Glutamatergic neuron (in vitro differentiated cells): ENCODE measurements at places on chromosomes 2 and 18. TPM values are rescaled to one million over a fixed set of nuclear protein-coding genes. Genes with fewer than 3 reads are reported as not detected.

The ZNF396 gene
- 2.1 TPM for total RNA-seq

- DNase-seq, result no peak
These were observed 621.2 kb upstream of the ACVR2A start for GRCh38 chr2:147223553-147224060.

The ABHD1 gene
- not detected for total RNA-seq

The CSRNP3 gene
- total RNA-seq, result 23.0 TPM

The HOXD13 gene
- total RNA-seq, result 0.17 TPM

- DNase-seq, result no peak
These were observed 476.8 kb upstream of the CELF4 start for GRCh38 chr18:38042211-38042890.

DNA sequence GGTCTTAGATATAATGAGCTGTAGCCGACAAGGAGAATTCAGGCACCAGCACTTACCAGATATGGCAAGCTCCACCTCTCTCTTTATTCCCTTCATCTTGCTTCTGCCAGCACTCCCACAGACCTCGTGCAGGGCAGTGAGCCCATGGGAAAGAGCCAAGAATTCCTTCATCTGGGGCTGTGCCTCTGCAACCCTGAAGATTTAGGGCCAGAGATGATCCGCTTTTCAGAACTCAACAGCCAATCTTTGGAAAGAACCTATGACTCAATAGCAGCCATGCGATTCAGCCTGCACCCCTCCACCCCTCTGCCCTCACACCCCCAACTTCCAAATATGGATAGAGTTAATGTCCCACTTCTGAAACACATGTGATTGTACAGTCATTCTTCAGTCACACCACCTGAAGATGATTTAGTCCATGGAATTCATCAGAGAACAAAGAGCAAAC is 533.7 kb upstream of the TNP1 start:
- no peak for DNase-seq

DNA sequence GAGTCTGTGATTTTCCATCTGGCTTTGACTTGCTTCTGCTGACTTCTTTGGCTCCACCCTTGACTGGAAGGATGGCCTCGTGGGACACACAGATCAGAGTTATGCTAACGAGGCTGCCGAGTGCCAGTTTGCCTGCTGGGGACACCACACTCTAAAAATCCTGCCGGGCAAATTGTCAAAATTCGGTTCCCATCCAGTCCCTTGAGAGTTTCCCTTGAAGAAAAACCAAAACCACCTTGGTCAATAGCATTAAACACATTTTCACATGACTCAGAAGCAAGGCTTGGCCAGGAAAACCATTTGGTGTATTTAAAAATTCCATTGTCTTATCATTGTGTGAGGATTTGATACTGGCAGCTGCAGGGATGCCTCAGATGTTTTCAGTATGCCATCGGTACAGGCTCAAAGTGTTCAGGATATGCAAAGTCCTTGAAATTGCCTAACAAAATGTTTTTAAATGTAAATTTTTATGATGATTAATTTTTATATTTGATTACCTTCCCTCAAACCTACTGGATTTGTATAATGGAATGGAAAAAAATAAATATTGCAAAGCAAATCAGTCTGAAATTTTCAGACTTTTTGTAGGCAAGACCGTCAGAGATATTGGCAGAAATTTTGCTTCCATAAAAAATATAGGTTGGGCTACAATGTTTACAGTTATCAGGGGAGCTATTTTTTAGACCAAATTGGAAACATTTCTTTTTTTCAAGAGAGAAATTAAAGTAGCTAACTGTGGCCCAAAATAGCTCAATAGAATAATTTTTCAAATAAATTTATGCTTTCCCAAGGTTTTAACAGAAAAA is 41.6 kb downstream of the KCNE4 start:
- peak; percentile 66 for DNase-seq

DNA sequence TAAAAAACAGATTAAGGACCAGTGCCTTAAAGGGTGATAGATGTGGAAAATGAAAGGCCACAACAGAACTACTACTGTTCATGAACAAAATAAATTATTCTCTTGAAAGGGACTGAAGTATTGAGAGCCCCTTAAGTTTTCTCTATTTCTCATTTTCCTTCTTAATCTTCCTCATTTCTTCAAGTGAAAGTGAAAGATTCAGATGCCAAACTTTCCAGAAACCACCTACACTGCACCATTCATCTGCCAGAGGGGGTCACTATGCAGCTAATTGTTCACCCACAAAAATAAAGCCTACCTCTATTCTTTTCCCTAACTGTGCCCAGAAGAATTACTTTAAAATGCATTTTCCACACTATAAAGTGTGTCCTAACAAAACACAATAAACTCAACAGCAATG is 140.1 kb downstream of the NR4A2 start:
- no peak for DNase-seq

GRCh38 chr18:49238433-49239042 is 221.9 kb downstream of the DYM start:
- DNase-seq, result peak; percentile 27

- no peak for DNase-seq
These were observed 46.7 kb upstream of the SERPINE2 start for GRCh38 chr2:224085811-224086210.

DNA sequence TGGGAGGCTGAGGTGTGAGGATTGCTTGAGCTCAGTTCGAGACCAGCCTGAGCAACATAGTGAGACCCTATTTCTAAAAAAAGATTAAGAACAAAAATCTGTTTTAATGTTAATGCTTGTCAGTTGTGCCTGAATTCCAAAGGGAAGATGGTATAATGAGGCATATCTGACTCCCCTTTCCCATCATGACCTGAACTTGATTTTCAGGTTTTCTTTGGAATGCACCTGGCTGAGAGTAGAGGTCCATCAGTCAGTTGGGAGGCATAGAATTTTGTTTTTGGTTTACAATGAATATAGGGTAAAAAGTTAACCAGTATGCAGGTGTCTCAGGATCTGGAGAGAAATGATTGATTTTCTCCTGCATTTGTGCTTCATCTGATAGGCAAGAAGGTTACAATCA is 20.4 kb downstream of the RPIA start:
- DNase-seq, result no peak

The SNED1 gene
- 2.8 TPM for total RNA-seq

The CMPK2 gene
- total RNA-seq, result 0.81 TPM

- no peak for DNase-seq
These were observed 113.7 kb downstream of the SPTBN1 start for GRCh38 chr2:54569745-54570301.

DNA sequence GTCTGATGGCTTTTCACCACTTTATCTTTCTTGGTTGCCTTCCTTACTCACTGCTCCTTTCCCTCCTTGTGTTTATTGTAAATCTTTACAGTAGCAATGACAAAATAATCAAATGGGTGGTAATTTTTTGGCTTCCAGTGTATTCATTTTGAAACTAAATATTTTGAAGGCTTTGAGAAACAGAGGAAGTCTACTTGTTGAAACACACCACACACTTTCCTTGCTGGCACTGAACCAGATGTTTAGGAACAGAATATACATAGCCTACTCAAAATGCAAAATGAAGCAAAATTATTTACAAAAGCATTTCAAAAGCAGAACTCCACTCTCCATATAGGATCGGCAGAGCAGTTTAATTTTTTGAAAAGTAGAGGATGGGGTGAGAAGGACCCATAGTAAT is 189.8 kb downstream of the LTBP1 start:
- DNase-seq, result no peak

GRCh38 chr2:46246790-46247189 is 50.4 kb upstream of the EPAS1 start:
- DNase-seq, result no peak

DNA sequence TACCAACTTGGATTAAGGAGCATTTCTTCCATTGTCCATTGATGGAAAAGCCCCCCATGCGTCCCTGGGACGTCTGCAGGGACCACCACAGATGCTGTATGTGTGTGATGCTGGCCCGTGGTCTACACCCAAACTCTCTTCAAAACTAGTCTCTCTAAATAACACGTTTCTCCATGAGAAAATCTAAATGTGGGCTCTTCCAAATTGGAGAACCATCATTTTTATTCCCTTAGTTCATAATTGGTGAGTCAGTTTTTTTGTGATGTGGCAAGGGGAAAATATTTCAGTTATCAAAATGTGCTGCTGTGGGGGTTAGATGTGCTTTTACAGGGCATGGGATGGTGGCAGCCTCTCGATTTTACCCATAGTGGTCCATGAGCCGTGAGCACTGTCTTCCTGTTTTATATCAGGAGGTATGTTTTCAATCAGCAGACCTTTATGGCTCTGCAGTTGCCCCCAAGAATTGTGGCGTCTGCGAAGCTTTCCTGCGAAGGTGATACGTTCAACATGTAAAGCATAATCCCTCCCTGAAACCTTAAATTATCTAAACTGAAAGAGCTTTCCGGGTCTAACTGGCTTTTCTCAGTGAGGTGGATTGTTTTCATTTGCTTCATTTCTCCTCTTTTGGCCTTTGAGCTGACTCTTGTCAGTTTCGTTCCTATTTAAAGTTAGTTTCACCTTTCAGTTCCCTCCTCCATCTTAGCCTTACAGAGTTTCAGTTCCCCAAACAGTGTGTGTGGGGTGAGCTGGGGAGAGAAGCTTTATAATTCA is 78.4 kb downstream of the SETBP1 start:
- no peak for DNase-seq

DNA sequence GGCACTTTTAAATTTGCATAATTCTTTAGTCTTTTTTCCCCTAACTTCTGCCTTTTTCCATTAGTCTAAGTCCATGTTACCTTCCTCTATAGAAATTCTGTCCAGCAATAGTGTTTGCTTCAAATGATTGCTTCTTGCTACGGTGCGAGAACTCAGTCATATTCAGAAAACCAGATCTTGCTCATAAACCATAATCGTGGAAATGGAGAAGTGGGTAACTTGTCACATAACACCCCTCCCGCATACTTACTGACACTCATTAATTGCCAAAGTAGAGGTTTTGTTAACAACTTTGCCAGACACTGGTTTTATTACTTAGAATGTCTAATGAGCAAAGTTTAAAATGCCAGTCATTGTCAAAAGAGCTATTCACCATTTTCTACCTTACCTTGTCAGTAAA is 94.3 kb upstream of the TWSG1 start:
- DNase-seq, result no peak

The ARHGAP25 gene
- 1.4 TPM for total RNA-seq

DNA sequence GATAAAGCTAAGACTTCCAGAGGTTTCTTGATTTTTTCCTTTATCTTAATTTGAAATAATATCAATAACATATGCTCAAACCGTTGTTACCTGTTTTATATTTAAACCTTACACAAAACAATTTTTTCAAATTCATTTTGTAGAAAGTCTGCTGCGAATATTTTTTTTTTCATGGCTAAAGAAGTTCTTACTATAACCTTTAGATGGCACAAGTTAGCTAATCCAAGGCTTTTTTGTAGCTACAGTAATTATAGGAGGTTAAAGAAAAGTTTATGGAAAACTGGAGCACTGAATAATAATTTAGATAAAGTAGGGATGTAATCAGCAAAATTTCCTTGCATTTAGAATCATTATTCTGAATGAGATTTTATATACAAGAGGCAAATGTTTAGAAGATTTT is 78.0 kb upstream of the PNPT1 start:
- no peak for DNase-seq

DNA sequence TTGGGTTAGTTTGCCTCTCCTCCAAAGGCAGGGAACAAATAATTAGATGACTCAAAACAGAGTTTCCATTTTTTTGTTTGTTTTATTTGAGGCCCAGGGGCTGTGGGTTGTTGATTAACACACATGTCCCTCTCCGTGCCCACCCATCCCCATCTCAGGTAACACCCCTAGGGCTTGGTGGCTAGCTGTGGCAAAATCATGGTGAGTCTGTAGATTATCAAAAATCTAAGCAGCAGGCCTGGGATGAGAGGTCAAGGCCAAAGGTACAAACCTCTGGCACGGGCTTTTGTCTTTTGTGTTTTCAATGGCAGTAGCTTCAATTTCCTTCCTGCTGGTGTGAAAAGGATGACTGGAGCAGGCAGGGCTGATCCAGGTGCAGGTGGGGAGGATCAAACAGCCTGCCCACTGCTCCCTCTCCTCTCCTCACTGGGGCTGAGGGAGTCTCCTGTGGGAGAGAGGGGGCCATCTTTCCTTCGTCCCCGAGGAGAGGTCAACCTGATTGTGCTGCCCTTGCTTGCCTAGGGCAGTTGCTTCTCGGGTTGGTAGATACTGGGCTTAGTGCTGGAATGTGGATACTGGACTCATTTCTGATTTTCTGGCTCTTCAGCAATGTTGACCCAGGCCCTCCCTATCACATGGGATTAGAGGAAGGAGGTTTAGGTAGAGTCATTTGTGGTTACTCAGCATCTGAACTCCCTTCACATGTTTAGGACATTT is 31.9 kb upstream of the EML4 start:
- DNase-seq, result no peak

GRCh38 chr18:9508446-9509025 is 33.2 kb downstream of the RALBP1 start:
- DNase-seq, result no peak

The TMEM169 gene
- 166 TPM for total RNA-seq

The BIRC6 gene
- 124 TPM for total RNA-seq

DNA sequence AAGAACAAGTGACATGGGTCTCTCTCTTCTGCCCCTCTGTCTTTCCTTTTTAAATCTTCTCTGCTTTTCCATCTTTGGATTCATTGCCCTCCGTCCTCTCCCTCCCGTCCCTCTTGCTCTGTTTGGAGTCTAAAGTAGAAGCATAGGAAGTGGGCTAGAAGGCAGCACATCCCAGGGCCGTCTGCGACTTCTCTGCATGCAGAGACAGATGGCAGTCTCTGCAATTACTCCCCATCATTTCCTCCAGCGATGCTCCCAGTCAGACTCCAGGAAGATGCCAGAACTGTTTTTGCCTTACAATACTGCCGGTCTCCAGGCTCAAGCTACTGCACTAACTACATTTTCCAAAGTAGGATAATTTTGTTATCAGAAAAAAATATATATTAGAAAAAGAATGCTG is 35.2 kb upstream of the LPIN2 start:
- DNase-seq, result peak; percentile 28

The PLGLB1 gene
- 5.4 TPM for total RNA-seq

The TMEM247 gene
- total RNA-seq, result not detected

The ALMS1 gene
- total RNA-seq, result 50.5 TPM

DNA sequence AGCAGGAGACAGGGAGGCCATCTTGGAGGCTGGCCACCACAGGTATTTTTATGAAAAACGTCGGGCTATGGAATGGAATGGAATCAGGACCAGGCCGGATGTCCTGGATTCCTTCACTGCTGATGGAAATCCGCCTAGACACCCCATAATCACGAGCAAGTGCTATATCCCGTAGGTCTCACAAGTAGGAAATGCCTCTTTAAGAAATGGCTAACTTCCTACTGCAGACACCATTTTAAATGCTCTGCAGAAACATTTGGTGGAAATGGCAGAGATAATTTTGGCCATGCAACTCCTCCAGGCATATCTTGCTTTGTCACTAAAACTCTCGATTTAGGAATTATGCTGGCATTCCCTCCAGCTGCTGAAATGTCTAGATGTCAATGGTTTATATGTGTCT is 18.0 kb downstream of the ID2 start:
- DNase-seq, result no peak
